GM12865 (cell line): ENCODE measurements at places on chromosomes 6 and 20.

DNA sequence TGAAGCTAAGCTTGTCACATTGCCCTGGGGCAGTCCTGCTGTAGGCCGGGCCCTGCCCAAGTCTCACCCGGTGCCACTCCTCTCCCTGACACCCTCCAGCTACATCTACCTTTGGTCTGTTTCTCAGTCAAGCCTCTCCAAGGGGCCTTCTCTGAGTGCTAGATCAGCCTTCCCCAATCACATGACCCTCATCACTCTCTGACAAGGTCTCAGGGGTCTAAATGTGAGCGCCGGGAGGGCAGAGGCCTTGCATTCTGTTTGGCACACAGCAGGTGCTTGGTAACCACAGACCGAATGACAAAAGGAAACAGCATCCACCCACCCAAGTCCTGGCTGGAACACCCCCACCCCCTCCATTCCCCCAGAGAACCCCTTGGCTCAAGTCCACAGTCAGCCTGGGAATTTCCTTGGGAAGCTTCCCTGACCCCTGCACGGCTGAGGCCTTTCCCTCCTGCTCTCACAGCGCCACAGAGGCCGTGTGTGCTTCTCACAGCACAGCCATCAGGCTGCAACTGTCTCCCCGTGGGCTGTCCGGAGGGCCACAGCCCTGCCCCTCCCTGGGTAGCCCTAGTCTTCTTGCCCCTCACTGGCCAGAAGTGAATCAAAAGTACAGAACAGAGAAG, 32.9 kb downstream of the PKIG start:
- peak; percentile 20 for DNase-seq

DNA sequence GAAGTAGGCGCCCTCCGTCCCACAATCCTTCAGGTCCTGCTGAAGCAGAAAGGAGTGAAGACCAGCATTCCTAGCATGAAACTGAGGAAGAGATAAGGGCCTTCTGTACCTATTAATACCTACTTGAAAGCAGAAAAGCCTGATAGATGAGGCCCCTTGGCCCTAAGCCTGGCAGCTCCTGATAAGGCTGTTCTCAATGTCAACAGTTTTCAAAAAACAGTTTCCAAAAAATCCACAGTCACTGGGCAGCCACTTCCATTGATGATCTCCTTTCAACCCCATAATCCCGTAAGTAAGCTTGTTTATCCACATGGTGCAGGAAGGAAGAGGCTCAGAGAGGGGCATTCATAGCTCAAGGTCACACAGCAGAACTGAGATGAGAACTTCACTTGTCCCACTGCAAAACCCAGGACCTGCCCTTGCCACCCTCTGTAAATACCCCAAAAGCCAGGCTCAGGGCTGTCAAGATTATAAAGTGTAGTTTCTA, 2.8 kb upstream of the E2F1 start:
- DNase-seq: no peak

DNA sequence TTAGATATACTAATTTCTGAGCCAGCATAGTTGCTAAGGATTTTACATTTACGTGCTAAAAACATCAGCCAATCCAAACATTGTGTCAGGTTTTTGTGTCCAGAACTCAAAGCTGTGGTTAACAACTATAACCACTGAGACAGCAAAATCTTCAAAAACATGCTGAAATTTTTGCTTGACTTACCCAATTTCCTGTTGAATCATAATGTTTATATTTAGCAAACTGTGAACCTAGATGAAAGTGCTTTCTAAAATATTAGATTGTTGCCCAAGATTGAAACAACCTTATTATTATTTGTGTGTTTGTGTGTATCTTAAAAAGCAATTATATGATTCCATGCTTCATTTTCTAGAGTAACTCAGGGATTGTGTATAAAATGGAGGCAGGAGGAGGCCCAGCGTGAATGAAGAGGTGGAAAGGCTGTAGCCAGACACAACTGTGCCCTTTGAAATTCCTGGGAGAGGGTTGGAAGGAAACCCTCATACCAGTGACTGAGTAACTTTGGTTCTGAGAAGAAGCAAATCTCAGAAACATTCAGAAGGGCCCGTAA, 48.0 kb downstream of the ARMC2 start:
- peak; percentile 49 for DNase-seq

GRCh38 chr6:167766986-167767714, 59.6 kb upstream of the AFDN start:
- DNase-seq: no peak

GRCh38 chr20:19961293-19961692, 55.9 kb upstream of the NAA20 start:
- no peak for DNase-seq

DNA sequence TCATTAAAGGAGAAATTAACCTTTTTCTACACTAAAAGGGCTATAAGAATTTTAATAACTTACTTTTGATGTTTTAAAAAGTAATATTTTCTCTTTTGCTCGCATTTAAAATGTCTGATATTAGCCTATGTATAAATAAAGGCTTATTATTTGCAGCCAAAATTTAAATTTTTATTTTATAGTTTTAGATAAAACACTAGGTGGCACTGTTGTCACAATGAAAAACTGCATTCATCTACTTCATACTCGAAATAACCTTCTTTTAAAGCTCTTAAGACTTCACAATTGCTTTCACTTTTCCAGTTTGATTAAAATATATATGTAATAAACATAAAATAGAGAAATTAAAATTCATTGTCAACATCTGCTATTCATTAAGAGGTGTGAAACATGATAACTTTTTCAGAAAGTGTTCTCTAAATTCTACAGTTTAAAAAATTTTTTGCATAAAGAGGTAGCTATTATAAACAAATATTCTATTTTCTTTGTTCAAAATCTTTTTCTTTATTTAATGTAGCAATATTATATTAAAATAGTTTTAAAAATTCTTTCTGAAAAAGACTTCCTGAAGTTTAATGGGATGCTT, 78.8 kb upstream of the DEFB112 start:
- DNase-seq: peak; percentile 12

DNA sequence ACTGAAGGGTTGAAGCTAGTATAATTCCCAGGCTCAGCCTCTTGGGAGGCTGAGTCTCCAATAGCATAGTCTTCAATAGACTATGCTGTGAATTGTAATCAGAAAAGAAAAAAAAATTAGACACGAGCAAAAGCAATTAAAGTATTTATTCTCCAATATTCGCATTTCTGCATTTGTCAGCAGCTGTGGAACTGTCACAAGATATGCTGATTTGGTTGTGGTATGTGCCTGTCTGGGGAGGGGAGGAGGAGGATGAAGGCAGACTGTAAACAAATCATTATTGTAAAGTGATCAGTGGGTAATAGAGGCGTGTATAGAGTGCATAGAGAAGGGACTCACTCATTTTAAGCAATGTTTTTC, 10.1 kb upstream of the BICRAL start:
- peak; percentile 44 for DNase-seq

DNA sequence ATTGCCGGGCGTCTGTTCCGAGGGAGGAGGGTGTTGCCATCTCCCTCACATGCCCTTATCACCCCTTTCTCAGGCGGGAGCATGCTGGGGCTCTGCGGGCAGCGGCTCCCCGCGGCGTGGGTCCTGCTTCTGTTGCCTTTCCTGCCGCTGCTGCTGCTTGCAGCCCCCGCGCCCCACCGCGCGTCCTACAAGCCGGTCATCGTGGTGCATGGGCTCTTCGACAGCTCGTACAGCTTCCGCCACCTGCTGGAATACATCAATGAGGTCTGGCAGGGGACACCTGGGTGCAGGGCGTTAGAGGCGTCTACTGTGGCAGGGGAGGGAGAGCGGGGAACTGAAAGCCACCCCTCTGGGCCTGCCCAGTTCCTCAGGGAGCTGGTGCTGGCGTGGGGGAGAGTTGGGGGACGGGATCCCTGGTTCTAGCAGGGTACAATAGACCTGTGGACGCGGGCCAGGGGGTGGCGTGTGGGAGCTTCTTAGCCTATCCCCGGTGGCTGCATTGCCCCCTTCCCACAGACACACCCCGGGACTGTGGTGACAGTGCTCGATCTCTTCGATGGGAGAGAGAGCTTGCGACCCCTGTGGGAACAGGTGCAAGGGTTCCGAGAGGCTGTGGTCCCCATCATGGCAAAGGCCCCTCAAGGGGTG, 697 bp downstream of the PPT2 start:
- DNase-seq: peak; percentile 84

- DNase-seq: no peak
These were observed 580.0 kb upstream of the ZNF337 start for GRCh38 chr20:26276554-26277210.

DNA sequence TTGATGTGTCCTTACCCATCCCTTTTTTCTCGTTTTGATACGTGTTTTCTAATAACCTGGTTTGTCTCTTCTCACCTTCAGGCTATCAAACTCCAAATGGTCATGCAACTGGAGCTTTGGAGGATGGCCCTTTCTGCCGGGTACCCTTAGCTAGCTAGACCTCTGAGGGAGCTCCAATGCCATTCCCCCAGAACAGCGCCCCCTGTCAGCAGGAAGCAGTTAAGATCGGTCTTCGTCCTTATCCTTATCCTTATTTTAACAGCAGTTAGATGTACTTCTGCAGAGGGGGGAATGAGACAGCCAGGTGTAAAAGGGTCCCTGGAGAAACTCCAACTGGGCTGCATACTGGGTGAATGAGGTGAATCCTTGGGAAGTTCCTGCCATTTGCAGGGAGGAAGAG, 37.2 kb downstream of the SEL1L2 start:
- peak; percentile 24 for DNase-seq

DNA sequence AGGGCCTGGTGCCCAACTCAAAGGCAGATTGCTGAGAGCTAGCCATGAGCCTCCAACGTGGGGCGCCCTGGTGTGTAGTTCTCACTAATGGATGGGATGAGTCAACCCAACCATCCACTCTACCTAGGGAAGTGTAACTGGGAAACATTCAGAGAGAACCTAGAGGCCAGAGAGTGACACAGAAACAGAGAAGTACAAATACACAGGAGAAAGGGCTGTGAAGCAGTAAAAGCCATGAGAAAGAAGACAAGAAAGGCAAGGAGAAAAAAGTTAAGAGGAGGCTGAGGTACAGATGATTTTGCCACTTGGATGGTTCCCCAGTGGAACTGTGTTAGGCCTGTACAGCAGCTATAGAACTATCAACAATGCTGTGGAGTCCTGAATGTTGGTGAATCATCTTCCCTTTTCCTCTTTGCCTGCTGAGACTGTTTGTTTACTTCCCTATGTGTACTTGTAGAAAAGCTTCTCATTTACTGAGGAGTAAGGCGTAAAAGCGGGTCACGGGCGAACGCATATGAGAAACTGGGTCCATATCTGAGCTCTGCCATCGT, 39.0 kb downstream of the MAN1A1 start:
- no peak for DNase-seq
